ENCODE measurements at places on chromosomes 12 and 14.

GRCh38 chr14:29806124-29806517 lies 121.5 kb downstream of the PRKD1 start:
- no peak for DNase-seq

GRCh38 chr12:89493670-89494302 lies 30.8 kb downstream of the GALNT4 start:
- DNase-seq, result no peak

DNA sequence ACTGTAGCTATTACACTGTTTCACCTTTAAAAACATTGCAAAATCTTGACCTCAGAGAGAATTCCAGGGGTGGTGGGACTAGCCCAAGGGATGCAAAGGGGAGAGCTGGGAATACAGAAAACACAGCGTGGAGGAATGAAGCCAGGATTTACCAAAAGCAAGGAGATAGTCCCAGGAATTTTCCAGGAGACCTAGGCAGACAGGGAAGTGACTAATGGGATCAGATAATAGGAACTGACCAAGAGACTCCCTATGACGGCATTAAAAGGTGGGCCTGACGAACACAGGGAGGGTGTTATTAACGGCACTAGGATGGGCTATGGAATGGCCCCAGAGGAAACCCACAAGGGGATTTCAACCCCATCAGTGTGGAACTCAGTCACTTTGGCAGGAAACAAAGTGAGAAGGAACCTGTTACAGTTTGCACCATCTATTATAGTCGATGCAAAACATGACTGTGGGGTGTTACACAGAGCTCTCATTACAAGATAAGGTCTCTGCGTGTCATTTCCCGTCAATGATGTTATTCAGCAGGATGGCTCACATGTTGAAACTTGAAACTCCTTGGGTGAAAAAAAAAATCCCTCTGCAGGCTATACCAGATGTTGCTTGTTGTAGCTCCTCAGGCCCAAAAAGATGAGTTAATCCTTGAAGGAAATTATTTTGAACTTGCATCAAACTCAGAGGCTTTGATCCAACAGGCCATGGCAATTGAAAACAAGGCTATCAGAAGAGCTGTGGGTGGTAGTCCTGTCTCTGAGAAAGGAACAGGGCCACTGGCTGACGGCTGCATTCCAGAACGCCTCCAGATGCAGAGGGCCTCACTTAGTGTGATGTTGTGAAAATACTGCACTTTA lies 58.7 kb downstream of the DRAM1 start:
- DNase-seq, result no peak

DNA sequence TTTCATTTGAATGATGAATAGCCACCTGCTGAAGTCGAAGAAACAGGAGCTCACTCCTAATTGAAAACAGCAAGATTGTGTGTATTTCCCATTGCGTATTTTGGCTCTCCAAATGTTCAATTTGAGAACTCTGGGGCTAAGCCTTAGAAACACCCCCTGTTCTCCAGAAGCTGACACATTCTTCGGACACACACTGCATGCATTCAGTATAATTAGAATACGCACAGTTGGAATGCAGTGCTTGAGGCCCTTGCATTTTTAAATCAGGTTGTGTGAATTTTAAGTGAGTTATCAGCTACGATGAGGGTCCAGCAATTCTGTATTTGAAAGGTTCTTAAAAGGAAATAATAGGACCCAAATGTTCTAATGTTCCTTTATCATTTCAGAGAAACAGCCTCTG lies 103.8 kb downstream of the PRKD1 start:
- no peak for DNase-seq

- no peak for DNase-seq
Observed at GRCh38 chr12:39144613-39145061, 239.2 kb upstream of the CPNE8 start.

DNA sequence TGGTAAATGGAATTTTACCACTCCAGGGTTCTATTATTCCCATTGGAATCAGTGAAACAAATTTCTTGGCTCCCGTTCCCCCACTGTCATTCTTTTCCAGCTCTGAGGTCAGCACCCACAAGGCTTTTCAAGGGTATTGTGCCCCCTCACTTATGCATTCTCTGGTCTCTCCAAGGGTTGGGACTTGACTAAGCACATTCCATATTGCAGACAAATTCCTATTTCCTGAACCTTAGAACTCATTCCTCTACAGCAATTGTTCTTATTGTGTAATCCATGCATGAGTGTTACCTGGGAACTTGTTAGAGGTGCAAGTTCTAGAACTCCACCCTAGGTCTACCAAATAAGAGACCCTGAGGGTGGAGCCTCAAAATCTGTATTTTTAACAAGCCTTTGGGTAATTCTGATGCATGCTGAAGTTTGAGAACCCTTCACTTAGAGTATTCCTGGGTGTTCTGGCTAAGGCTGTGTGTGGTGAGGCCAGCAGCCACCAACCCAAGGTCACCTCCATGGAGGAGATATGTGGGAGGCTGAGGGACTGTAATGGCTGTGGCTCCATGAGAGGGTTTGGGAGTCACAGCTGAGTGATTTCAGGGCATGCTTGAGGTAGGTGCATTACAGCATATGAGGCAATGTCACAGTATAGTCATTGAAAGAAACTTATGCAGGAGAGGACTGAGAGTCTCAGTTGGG lies 150.9 kb downstream of the TTC6 start:
- no peak for DNase-seq

- no peak for DNase-seq
Observed at GRCh38 chr12:1885599-1886245, 32.7 kb downstream of the CACNA2D4 start.

DNA sequence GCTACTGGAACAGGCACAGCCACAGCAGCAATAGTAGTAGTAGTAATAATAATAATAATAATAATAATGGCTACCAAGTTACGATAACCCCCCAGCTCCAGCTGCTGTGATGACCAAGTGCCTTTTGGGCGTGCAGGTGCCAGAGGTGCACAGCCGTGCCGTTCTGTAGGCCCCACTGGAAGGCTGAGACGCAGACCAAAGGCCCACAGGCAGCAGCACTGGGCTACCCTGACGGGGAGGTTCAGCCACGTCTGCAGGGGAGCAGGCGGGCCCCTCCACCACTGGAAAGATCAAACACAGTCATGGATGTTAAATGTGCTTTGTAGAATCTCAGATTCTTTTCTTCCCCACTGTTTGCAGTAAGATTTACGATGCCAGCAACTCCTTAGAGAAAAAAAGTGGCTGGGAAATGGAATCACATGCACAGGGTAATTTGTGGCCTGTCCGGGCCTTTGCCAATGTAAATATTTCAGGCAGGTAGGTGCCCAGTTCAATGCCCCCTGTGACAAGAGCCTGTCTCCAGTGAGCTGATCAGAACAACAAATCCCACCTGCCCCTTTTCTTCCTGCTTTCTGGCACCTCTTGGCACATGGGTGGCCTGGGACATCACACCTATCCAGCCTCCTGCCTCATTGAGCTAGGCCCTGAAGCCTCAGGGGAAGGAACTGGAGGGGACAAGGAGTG lies 32.6 kb downstream of the CCDC85C start:
- no peak for DNase-seq

DNA sequence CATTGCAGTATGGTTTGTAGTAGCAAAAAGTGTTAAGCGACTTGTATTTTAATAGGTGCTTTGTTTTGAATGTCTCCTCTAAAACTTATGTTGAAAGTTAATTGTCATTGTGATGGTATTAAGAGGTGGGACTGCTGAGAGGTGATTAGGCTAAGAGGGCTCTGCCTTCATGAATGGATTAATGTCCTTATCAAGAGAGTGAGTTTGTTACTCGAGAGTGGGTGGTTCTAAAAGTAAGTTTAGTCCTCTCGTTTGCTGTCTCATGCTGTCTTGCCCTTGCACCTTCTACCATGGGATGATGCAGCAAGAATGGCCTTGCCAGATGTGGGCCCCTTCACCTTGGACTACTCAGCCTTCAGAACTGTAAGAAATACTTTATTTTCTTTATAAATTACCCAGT lies 17.4 kb downstream of the ZDHHC17 start:
- DNase-seq, result no peak

- no peak for DNase-seq
Observed at GRCh38 chr12:12718853-12719252, 1.7 kb downstream of the CDKN1B start.

DNA sequence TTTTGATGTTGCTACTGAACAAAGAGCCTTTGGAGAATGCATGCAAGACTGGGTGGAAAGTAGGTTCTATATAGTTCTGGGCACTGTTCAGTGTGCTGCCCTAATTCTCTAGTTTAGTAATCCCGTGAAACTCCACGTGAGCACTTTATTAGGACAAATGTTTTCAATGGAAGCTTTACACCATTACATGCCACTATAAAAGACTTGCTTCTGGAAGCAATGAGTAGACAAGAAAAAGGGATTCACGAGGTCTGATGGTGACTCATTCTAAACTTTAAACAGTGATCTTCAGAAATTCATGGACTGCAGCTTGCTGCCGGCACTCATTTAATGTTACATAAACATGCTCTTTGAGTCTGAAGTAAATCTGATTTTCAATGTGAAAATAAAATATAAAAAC lies 22.3 kb downstream of the ATG14 start:
- no peak for DNase-seq

DNA sequence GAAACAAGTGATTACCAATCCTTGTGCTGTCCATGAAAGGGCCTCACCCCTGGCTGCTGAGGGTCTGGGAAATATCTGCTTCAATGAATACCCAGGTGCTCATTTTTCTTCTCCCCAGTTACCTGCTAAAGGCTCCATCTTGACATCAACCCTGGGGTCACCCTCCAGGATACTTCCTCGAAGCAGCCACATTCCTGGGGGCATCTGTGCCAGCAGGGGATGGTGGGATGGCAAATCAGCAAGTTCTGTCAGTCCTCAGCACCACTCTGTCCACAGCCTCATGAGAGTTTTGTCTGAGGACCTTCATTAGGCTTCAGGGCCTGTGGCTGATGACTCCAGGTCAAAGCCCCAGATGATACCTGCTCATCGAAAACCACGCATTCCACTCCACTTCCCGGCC lies 124.8 kb downstream of the ZFP36L1 start:
- DNase-seq, result no peak

DNA sequence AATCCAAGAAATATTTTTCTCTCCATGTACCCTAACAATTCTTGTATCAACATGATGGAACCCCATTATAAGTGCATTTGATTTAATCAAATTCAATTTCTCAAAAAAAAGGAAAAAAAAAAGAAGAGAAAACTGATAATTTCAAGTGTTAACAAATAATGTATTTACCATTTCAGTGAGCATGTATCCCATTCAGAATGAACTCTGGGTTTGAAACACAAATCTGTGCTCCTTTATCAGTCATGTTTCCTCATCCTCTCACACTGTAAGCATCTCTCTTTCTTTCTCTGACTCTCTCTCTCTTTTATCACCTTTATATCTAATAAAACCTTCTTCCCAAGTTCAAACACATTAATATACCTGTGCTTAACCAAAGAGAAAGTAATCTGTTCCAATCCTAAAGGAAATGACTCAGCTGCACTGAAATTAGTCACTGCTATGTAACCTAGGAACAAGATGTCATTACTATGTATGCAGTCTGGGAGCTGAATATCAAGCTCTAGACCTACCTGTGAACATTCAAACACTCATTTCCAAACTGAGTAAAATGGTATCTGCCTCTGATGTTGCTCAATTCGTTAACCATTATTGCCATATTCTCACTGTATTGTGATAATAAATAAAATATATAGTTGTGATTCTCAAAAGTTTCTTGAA lies 135.0 kb upstream of the LRIG3 start:
- no peak for DNase-seq

DNA sequence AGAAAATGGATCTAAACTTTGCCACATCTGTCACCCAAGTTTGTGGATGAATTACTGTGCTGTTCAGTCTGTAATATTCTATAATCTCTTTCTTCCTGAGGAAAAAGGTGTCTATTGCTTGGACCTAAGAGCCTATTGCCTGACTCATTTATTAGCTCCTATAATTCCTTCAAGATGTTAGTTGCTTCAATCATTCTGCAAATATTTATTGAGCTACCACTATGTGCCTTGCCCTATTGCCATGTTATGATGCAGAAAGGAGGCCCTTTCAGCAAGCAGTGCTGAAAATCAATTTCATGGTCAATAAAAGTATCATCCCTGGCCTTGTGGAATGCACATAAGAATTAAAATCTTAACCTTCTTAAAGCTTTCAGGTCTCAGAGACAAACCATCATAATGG lies 113.6 kb downstream of the CCER1 start:
- DNase-seq, result no peak

GRCh38 chr12:29082522-29082921 lies 66.6 kb upstream of the FAR2 start:
- no peak for DNase-seq

- DNase-seq, result no peak
Observed at GRCh38 chr14:95173518-95173917, 16.2 kb upstream of the DICER1 start.

DNA sequence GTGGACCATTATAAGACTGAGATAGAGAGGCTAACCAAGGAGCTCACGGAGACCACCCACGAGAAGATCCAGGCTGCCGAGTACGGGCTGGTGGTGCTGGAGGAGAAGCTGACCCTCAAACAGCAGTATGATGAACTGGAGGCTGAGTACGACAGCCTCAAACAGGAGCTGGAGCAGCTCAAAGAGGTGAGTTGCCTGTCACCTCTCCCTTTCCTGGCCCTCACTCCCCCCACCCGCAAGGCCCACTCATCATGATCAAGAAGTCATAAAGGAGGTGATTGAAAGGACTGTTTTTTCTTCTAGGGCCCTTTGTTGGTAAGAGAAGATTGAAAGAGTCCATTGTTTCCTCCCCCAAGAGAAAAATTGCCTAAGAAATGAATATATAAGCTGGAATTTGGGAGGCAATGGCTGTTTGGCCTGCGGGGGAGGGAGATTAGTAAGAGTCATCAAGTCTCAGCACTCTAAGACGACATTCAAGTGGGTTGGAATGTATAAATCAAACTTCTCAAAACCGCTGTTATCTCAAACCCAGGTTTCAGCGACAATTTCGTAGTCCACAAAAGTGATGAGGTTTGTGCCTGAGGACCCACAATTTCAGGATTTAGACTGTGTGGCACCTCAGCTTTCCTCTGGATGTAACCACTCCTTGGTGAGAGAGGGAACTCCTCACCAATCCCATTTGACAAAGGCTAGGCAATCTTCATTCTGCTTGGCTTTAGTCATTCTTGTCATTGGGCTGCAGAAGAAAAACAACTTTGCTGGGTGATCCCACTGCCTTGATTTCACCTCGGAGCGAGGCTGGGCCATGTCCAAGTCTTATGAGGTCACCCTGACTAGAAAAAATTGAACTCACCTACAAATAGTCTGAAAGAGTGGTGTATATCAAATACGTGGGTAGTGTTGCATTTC lies 966 bp downstream of the BICD1 start:
- no peak for DNase-seq

- DNase-seq, result no peak
Observed at GRCh38 chr12:57844709-57845477, 1.6 kb downstream of the CTDSP2 start.

GRCh38 chr12:73529231-73529630 lies 1008.4 kb upstream of the ATXN7L3B start:
- no peak for DNase-seq

GRCh38 chr14:61255968-61256367 lies 25.2 kb downstream of the TMEM30B start:
- DNase-seq, result no peak

DNA sequence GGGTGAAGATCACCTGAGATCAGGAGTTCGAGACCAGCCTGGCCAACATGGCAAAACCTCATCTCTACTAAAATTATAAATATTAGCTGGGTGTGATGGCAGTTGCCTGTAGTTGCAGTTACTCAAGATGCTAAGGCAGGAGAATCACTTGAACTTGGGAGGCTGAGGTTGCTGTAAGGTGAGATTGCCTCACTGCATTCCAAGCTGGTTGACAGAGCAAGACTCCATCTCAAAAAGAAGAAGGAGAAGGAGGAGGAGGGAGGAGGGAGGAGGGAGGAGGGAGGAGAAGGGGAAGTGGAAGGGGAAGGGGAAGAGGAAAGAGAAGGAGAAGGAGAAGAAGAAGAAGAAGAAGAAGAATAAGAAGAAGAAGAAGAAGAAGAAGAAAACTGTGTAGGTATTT lies 17.0 kb downstream of the RNASE10 start:
- no peak for DNase-seq
